ENCODE measurements at places on chromosomes 11 and 22. TPM values are rescaled to one million over a fixed set of nuclear protein-coding genes. Genes with fewer than 3 reads are reported as not detected.

DNA sequence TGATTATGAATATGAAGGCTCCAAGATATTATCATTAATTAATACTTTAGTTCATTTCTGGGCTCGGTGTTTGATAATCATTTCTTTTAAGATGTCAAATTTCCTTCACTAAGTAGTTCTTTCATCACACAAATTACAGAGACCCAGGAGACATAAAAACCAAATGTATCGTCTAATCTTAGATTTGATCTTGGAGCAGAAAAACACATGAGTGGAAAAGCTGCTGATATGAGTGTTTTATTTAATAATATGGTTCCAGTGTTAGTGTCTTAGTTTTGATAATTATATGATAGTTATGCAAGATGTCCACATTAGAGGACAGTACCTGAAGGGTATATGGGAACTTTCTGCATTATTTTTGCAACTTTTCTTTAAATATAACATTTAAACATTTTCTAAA, 494.5 kb upstream of the RAG2 start:
- DNase-seq: no peak

DNA sequence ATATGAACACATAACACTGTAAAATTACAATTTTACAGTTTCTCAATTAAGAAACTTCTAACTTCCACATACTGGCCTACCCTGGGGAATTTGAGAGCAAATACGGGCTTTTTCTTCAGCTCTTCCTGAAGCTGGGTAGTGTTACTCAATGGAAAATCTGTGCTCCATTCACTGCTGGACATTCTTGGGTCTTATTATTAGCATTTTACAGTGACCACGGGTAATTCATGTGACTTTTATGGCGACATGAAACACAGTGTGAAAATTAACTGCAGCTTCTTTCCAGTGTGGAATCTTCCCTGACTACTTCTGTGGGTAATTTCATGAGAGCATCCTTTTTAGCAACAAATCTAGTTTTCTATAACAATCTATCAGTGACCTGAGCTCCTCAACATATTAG, 423.7 kb upstream of the ANO5 start:
- no peak for DNase-seq

GRCh38 chr22:30398685-30399680, 2.2 kb downstream of the SEC14L2 start:
- no peak for DNase-seq

DNA sequence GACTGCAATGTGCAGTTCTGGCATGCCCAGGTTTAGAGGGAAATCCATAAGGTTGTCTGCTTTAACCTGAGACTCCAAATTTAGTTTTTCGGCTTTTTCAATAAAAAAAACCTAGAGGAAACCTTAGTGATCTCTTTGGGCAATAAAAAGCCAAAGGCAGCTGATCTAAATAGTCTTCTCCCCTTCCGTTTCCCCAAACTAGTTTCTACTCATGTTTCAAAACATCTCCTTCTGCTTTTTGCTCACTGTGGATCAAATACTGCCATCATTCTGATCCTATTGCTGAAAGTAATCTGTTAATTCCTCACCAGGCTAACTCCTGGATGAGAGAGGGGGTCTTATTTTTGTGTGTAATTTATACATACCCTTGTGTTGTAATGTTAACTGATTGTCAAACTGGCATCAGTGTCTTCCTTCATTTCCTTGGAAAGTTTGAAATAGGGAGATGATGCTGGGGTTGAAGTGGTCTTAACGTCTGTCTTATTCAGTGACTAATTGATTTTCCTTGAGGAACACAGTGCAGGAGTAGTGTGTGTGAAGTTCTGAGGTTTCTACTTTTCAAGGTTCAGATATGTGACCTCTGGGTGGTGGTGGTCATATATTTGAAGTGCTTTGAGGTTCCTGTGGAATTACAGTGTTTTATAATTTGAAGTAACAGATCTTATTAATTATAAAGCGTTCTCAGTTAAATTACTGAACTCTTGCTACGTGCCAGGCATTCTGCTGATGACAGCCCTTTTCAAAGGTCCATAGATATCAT, 55.0 kb downstream of the ARHGAP42 start:
- no peak for DNase-seq

DNA sequence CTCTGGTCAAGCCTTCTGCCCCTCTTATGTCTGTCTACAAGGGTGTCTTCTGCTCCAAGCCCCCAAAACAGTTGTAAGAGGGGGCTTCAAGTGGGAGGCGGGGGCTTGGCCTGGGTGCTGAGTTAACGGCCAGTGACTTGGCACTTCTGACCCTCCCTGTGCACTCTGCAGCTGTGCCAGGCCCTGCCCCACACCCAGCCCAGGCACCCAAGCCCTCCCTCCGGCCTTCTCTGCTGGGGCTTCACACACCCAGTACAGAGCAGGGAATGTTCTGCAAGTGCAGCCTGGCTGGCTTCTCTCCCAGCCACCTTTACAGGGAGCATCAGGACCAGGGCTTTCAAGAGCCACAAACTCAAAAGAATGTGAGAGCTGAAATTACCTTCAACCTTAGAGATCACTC, 3.8 kb downstream of the TMEM121B start:
- no peak for DNase-seq

DNA sequence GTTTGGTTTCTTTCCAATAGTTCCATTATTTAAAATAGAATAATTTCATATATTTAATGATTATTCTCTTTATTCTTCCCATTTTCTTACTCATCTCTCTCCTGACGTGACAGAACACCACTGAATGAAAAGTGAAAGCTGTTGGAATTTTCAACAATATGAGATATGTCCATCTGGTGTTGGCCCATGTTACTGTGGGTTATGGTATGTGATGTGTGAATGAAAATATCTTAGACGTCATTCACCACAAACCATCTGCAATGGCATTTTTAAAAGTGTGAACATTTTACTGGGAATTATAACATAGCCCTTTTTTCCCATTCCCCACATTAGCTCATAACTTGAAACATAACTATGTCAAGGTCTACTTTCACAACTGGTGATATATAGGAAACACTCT, 11.3 kb upstream of the OR5M1 start:
- DNase-seq: no peak

- DNase-seq: no peak
These were observed 221.9 kb downstream of the SBF2 start for GRCh38 chr11:10072142-10072541.

- DNase-seq: no peak
These were observed 540.3 kb upstream of the CADM1 start for GRCh38 chr11:116044520-116044919.

- no peak for DNase-seq
These were observed 4.5 kb downstream of the FTH1 start for GRCh38 chr11:61963016-61963281.

DNA sequence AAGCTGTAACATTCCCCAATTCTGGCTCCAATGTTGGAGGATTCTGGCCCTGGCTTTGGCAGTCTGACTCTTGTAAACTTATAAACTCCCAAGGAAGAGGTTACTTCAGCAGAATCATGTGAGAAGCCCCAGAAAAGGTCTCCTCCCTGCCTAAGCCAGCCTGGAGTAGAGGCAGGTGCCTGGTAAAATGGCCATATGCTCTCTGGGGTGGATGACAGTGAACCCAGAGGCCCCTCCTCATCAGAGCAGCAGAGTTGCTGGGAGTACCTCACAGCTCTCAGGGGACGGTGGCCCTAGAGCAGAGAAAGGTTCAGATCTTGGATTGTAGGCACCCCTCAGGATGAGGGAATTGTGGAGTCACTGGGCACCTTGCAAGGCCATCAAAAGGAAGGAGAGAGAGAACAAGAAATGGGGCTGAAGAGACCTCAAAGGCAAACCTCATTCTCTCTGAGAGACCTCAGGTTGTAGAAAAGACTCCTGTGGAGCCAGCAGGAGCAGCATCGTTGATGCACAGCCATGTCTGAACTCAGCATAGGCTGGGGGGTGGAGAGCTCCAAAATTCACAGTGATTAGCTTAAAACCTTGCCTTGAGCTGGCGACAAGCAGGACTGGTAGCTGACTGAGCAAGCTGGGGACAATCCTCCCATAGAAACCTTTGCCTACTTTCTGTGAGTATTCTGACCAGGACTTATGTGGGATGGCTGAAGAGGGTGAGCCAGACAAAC, 4.9 kb upstream of the P2RY6 start:
- no peak for DNase-seq

DNA sequence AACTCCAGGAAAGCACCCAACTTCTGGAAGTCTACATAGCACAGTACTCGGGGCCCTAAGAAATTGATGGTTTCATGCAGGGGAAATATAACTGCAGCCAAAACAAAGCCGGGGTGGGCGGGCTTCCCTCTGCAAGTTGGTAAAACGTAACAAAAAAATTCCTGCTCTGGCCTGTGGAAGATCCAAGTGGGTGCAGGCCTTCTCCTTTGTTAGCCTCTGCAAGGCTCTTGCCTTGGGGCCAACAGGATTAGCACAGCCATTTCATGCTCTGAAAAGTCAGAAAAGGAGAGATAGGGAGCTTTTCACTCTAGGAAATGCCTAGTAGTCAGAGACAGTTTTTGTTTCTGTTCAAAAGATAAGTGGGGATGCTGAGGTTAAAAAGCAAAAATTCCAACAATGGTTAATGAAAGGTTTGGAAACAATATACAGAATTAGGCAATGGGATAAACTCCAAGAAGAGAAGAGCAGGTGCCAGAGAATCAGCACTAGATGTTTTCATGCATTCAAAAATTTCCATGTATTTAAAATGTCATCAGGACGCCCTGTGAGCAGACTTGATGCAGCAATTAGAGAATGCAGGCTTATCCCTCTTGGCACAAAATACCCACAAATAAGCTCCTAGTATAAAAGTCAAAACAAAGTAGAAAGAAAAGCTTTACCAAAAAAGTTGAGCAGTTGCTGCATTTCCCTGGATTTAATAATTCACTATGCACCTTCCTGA, 72.3 kb upstream of the CHRM4 start:
- no peak for DNase-seq

DNA sequence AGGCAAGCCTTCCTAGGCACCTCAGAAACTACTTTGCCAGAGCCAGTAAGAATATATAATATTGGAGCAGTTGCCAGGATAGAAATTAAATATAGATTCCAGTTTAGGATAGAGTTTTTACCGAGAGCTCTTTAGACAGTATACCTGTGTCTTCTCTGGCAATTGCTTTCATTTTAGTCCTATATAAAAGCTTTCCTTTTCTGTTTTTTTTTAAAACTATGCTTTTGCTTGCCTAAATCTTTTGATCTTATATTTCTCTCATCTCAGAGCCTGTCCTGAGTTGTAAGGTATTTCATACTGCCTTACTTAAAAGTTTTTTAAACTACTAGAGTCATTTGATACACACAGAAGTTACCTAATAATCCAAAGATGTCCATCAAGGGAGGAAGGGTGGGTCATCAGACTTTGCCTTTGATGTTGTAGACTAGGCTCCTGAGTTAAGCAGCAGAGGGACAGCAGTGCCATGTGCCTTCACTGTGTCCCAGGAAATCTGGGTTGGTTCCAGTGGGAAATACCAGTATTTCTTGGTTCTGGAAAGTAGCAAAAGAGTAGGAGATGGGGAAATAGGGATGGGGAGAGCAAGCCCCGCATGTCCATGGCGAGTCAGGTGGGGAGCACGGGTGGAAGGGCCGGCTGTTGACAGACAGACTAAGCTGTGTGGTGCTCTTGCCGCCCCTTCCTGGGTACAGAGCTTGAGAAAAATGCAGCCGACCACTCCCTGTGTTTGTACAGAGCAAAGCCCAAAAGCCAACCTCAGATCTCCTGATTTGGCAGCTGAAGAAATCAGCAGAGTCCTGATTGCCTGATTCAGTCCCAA, 11.2 kb downstream of the MCAM start:
- DNase-seq: no peak

GRCh38 chr22:29148036-29148435, 57.7 kb upstream of the EMID1 start:
- DNase-seq: no peak

DNA sequence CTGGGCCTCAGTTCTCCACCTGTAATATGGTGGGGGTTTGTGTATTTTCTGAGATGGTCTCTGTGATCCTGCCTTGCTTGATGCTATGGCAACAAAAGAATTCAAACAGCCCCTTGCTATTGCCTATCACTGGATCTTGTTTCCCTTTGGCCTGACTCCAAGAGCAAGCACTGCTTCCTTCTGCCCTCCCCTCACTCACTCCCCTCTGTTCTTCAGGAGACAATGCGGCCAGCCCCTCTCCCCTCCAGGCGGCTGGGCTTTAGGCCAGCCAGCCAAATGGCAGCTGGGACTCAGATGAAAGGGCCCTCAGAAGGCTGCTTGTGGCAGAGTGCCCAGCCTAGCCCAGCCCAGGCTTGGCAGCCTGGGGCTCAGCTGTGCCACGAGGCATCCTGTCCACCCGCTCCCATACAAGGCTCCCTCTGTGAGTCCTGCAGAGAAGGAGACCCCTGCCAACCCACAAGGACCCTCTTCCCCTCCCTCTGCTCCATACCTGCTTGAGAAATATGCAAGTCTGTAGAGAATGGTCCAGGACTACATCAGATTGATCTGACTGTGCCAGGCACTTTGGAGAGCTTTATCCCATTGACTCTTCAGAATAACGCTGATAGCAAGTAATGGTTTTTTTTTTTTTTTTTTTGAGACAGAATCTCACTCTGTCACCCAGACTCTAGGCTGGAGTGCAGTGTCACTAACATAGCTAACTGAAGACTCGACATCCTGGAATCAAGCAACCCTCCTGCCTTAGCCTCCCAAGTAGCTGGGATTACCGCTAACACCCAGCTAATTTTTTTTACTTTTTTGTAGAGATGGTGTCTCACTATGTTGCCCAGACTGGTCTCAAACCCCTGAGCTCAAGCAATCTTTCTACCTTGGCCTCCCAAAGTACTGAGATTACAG, 7.6 kb upstream of the KCTD14 start:
- DNase-seq: peak; percentile 85

- no peak for DNase-seq
These were observed 2.1 kb downstream of the ADM start for GRCh38 chr11:10307022-10307399.

- DNase-seq: peak; percentile 92
These were observed 110.3 kb upstream of the PITPNB start for GRCh38 chr22:28029201-28029948.

- no peak for DNase-seq
These were observed 8.5 kb downstream of the TRIM6 start for GRCh38 chr11:5604896-5605295.

The PHETA2 gene
- not detected for total RNA-seq

The NOX4 gene
- 16.6 TPM for total RNA-seq

The MS4A6E gene
- total RNA-seq: not detected

The OR52N4 gene
- not detected for total RNA-seq

The SAA4 gene
- not detected for total RNA-seq

The CCND1 gene
- total RNA-seq: 617 TPM
